ENCODE measurements at places on chromosomes 11 and 22. TPM values are rescaled to one million over a fixed set of nuclear protein-coding genes. Genes with fewer than 3 reads are reported as not detected.

The OR8G5 gene
- total RNA-seq = not detected

The SAAL1 gene
- total RNA-seq = 10.4 TPM

DNA sequence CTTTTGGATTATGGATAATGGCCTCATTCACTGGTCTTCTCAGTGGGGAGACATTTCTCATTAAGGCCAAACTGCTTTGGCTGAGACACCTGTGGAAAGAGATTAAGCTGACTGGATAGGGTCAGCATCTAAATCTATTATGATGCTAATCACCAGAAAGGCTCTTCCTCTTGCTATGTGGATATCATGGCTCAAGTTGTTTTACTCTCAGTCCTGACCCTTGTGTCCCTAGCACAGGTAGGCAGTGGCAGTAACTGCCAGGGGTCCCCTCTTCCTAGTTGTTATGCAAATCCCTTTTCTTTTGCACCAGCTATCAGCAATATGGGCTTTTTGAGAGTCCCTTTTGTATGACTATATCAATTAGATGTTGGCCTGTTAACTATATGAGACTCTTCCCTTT is 335.7 kb upstream of the PLET1 start:
- ATAC-seq = no peak

The RASL10A gene
- total RNA-seq = 0.88 TPM

The MDK gene
- total RNA-seq = 40.9 TPM
